ENCODE measurements at places on chromosomes 16 and 17.

DNA sequence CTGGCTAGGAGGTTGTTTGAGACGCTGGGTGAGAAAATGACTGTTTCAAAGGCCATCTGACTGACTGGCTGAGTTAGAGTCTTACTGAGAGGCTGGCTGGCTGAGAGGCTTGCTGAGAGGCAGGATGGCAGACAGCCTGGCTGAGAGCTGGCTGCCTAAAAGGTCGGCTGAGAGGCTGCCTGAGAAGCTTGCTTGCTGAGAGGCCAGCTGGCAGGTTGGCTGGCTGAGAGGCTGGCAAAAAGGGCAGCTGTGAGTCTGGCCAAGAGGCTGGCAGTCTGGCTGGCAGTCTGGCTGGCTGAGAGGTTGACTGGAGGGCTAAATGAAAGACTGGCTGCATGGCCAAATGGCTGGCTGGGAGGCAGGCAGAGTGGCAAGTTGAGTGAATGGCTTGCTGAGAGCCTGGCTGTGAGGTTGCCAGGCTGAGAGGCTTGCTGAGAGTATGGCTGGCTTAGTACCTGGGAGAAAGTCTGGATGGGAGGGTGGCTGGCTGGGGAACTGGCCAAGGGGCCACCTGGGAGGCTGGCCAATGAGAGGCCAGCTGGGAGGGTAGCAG lies 35.3 kb upstream of the ACSM2B start:
- DNase-seq: no peak

DNA sequence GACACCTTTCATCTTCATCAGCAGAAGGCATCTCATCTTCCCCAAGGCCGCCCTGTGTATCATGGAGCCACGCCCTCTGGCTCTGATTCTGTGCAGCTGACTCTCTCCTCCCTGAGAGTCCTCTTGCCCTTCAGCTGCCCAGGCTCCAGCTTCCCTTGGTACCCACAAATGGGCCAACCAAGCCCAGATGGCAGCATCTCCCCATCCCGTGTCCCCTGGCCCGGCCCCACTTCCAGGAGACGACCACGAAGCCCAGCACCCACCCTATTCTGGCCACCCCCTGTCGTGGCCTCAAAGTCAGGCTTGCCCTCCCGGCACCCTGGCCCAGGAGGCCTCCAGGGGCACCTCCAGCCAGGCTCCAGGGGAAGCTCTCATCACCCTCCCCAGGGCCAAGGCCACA lies 31.3 kb upstream of the KSR1 start:
- no peak for DNase-seq

DNA sequence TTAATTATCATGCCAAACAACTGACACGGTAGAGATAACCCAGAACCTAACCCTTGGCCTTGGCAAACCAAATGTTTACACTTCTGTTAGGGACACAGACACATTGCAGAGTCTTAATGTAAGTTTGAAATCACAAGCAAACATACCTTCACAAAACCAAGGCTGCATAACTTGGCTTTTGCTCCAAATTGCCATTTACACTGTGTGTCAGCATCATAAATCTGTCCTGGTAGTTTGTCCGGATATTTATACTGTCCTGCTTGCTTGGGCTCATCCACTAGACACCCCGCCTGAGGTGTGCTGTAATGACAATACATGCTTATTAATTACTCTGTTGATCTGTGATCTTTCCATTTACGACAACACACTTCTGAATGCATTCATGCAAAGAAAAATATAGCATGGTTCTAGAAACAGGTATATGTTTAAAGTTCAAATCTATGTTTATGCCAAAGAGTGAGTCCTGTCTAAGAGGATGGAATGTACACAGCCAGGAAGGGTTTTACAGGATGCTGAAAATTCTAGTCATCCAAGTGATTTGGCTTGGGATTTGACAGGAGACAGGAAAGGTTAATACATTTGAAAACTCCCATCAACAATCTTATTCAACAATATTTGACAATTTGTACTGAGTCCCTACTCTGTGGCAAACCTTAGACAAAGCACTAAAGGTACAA lies 81.1 kb downstream of the ADAMTS18 start:
- peak; percentile 6 for DNase-seq

DNA sequence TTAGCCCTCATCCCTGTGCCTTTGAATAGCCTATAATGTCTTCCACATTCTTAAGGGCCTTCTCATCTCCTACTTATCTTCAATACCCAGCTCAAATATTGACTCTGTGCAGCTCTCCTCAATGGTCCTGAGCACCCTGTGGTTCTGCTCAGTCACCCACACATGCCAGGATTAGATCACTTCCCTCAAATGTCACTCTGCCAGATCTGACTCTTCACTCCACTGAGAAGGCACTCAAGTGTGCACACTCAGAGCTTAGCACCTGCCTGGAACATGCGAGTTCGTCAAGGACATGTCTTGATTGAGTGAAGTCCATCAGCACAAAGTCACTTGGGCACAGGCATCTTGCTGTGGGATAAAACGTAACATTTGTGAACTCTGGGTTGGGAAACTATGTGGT lies 404.8 kb downstream of the CDH13 start:
- no peak for DNase-seq

- no peak for DNase-seq
Observed at GRCh38 chr17:3915995-3916696, at the start of gene P2RX1. Gene P2RX1, minus strand, starts transcription at chr17:3916465. Its CDS starts 240 bp downstream, at chr17:3916225.

DNA sequence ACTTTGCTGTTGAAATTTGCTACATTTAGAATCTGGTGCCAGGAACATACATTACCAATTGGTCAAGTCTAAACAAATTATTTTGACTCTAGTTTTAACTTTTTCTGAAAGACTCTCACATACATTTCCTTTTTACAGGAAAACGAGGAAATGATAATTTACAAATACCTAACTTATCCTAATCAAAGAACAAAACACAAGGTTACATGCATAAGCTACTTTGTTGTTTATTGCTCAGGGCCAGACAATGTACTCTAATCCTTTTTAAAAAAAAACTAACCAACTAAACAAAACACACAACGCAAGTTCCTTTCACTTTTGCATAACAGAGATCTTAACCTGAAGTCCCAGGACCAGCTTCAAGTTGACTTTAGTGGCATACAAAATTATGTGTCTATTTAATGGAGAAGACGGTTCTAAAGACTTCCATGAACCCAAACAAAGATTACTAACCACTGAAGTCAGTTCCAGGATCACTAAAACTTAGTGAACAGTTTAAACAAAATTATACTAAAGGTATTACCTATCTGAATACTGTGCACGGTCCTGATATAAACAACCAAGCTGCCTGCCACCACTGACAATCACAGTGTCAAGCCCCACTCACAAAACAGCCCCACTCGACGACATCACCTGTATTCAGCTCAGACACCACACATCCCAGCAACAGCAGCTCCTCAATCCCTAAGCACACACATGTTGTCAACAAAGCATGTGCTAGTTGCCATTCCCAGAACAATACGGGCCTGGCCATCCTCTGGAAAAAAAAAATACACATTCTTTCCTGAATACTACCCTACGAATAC lies 1.9 kb downstream of the ZNF652 start:
- peak; percentile 30 for DNase-seq

- peak; percentile 67 for DNase-seq
Observed at GRCh38 chr16:14061732-14062259, 9.3 kb upstream of the MRTFB start.

DNA sequence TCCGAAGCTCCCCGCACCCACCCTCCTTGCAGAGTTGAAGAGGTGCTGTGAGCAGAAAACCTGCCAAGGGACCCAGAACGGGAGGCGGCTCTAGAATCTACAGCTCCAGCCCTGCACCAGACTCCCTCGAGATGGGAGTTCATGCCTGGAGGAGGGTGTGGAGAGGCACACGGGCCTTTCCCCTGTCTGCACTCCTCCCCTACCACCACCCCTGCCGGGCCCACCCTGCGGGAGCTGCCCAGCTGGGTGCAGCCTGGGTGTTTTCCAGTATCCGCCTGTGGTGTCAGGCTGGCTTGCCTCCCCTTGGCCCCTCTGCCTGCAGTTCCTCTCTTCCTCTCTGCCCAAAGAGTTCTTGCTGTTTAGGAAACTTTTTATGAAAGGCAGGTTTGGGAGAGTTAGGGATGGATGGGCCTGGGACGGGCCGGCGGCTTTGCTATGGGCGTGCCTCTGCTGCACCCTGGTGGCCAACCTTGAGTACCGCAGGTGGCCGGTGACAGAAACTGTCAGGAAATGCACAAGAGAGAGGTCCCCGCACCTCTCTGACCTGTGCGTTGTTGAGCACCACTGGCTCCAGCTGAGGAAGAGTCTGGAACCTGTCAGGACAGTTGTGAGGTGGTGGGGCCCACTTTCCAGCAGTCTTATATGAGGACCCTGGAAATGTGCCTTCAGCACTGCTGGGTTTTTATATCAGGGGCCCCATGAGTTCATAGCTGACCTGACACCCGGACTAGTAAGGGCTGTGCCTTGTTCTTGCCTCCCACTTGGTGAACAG lies 354.1 kb downstream of the SEC14L1 start:
- peak; percentile 54 for DNase-seq

DNA sequence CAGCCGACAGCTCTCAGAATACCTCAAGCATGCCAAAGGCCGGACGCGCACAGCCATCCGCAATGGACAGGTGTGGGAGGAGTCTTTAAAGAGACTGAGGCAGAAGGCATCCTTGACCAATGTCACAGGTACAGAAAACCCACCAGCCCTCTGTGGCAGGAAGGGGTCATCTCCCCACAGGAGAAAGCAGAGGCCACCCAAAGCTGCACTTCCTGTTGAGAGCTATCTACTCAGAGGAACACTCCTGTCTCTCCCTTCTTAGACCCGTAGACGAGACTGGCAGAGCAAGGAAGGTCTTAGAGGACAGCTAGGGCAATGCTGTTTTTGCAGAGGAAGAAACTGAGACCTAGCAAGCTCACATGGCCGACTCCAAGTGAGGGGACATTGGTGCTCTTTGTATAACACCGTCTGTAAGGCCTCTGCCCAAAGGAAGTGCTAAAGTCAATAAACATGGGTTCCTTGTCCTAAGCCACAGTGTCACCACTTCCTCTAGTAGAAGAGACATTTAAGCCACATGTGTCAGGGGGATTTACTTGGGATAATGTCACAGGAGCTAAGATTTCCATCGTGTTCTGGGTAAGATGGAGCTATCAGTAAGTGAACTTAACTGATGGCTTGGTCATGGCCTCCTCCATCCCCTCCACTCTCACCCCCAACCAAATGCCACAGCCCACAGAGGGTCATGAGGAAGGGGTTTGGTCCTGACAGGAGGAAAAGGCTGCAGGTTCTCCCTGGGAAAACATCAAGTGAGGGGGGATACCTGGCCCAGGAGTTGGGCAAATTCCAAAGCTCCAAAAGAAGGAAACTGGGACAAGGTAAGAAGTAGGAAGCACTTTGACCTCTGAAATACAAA lies 9.4 kb downstream of the LPO start:
- DNase-seq: no peak

GRCh38 chr16:66127459-66128370 lies 238.8 kb upstream of the CDH5 start:
- DNase-seq: peak; percentile 3

- DNase-seq: no peak
Observed at GRCh38 chr16:14303639-14304394, 232.7 kb downstream of the MRTFB start.

- DNase-seq: peak; percentile 27
Observed at GRCh38 chr17:82324566-82325285, 7.3 kb upstream of the CD7 start.

DNA sequence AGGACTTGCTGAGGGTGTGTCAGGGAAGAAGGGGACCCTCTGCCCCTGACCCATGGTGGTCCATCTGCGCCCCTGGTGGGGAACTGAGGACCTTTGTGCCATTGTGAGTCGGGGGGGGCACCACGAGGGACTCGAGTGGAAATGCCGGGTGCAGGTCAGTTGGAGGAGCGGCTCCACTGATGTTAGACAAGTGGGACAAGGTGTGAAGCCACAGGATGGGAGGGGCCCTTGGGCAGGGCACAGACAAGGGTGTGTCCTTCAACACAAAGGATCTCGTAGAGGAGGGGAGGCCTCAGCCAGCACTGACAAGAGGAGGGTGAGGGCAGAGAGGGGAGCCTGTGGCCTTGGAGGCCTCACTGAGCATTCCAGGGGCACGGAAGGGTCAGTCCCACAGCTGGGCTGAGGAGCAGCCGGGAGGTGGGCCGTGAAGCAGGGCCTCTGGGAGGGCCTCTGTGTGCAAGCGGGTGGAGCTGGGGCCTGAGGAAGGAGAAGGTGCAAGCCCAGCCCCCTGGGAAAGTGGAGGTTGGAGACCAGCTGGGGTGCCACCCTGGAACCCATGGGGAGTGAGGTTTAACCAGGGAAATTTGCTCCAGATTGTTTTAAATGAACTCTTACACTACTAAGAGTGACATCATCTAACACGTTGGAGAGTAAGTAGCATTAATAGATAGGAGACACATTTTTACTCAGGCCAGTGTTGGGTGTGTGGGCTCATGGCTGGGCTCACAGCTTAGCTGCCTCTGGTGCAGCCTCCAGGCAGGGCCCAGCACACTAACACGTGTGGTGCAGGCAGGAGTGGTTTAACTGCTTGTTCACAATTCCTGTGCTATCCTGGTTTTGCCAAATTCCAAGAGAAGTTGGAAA lies 27.9 kb downstream of the NARF start:
- no peak for DNase-seq
